ENCODE measurements at places on chromosomes 12 and 14.

- peak; percentile 90 for DNase-seq
These were observed 33.6 kb downstream of the CMKLR1 start for GRCh38 chr12:108305520-108305919.

DNA sequence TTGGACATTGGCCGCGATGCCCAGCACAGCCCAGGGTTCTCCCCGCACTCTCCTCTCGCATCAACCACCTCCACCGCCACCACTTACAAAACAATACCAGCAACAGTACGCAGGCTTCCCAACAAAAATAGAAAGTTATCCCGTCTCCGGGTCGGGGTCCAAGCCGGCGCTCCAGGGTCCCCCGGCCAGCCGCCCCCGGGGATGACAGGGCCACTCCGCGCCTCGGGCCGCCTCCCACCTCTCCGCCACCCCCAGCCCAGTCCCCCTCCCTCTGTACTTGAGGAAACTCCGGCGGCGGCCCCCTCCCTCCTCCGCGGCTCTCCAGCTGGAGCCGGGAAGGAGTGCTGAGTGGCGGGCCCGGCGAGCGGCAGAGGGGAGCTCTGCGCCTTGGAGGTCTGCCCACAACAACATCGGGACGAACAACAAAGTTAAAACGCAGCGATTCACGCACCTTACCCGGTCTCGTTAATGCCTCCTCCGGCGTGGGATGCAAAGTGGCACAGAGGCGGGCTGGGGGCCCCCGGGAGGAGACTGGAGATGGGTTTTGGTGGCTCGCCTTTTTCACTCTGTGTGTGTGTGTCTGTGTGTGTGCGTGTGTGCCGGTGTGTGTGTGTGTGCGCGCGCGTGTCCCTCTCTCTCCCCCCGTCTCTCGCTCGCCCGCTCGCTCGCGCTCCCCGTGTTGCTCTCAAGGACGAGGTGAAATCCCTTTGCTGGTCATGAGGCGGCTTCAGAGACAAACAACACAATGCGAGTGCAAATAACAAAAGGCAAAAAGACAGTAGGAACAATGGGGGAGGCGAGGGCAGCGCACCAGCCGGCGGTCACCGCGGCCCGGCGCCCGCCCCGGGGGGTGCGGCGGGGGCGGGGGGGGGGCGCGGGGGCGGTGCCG, 386.8 kb downstream of the BCAT1 start:
- DNase-seq: no peak

DNA sequence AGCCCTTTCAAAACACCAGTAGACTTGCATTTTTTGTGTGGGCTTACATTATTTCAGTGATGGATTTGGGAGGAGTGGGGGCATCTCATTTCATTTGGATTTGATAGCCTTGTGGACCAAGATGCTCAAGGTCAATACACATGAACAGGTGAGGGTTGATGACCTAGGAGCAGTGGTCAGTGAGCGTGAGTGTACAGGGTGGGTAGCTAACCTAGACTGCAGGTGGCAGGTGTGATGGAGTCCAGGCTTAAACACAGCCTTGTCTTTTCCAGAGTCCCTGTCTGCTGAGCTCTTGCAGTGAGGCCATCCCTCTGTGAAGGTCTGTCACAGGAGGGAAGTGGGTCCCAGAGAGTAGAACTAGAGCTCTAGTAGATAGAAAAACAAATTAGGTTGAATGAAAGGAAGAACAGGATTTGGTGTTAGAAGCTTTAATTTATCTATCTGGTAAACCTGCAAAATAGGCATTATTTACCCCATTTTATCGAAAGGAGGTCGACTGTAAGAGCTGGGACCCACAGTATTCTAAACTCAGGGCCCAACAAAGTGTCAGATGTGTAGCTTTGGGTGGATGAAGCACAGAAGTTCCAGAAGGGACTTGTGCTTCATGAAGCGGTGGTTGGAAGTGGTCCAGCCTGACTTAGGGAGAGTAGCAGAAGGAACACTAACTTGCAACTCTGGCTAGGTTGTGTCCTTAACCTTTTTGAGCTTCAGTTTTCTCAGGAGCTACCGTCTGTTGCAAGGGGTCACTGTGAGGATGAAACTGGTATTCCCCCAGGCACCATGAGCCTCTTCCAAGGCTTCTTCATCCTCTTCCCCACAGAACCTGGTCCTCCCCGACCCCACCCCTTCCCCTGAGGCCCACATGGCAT, 18.2 kb downstream of the RPS6KL1 start:
- no peak for DNase-seq

DNA sequence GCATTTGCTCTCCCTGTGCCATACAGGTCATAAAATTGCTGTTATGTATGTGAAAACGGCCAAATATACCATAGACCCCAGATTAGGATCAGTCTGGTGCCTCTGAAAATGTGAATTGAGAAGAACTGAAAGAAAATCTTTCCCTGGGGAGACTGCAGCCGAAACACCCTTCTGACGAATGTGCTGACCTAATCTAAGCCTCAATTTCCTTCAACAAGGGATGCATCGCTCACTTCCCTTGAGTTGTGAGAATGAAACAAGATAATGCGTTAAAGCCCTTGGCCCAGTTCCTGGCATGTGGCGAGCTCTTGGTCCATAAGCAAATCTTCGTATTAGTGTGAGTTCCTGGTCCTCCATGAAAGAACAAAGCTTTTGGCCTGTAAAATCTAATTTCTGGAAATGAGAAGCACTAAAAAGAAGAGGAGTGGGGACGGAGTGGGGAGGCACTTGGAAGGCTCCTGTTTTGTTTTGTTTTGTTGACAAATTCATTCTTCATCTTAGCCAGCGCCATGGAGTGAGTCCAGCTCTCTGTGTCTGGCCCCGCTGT, 49.5 kb upstream of the RTRAF start:
- DNase-seq: no peak

GRCh38 chr14:22653012-22653621, 9.0 kb upstream of the OR6J1 start:
- DNase-seq: peak; percentile 49

DNA sequence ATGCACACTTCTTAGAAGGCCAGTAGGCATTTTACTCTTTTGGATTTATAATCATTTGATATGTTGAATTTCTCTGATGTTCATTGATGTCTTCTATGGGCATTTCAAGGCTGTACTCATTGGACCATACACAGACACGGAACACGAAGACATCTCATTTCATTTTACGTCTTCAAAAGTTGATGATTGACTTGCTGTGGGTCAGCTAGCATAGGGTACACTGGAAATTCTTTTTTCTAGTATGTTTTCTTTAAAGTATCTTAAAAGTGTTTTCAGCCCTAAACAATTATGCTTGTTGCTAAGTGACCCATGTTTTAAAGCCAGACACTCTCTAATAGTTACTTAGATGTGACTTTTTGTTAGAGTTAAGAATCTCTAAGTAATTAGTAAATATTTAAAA, 16.3 kb downstream of the TRHDE start:
- DNase-seq: no peak

GRCh38 chr12:110677206-110677911, 11.6 kb downstream of the HVCN1 start:
- DNase-seq: peak; percentile 62

DNA sequence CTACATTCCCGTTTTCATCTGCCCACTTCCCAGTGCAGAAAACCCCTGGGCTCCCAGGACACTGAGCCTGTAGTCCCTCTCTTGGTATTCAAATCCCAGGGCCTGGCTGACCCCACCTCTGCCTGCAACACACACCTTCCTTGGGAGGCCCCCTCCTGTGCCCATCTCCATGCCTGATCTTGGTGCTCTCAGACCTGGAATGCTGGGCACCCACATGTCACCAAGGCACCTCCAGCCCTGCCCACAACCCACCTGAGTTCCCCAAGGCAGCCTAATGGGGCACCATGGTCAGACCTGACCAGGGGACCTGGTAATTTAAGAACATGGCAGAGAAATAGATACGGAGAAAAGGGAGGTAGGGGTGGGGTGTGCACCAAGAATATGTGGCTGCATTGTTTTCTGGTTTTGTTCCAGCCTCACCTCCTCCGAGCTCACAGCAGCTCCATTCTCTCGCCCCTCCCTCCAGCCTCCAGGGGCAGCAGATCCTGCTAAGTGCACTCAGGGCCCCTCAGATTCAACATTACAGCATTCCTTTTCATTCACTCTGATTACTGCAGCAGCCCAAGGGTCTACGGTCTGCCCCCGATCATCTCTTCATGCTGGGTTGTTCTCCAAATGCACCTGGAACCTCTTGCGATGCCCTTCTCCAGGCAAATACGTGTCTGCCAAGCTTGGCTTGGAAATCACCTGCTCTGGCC, 9.2 kb upstream of the HSP90AA1 start:
- no peak for DNase-seq

DNA sequence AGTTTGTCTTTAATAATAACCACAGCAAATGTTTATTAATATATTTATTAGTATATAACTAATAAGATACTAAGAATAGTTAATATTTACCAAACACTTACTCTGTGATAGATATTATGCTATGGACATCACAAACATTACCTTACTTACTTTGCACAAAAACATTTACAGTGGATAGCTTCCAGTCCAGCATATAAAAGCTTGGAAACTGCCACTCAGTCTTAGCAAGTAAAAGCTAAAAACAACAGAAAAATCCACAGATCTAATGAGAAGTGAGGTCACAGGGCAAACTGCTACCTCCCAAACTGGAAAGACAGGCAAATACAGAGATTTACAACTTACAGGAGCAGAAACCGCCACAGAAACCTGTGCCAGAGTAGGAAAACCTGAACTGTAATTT, 99.8 kb downstream of the METTL25 start:
- no peak for DNase-seq

GRCh38 chr12:112169161-112169872, 44.0 kb downstream of the TRAFD1 start:
- no peak for DNase-seq

DNA sequence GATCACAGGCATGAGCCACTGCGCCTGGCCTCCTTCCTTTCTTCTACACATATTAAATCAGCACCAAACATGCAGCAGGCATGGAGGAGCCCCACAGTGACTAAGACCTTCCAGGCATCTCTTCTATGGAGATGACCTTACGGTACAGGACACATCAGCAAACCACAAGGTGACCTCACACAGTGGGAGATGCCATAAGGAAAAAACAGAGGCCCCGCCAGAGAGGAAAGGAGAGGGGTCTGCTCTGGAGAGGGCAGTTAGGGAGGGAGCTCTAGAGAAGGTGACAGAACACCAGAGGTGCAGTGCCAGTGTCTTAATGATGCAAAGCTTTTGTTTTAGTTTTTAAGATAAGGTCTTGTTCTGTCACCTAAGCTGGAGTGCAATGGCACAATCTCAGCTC, 81.1 kb upstream of the ESRRB start:
- DNase-seq: no peak

- peak; percentile 78 for DNase-seq
These were observed 1.8 kb downstream of the AKAP5 start for GRCh38 chr14:64467101-64467500.

GRCh38 chr12:41532072-41532471, 344.0 kb downstream of the PDZRN4 start:
- DNase-seq: no peak

- DNase-seq: peak; percentile 64
These were observed 52.3 kb upstream of the RFLNA start for GRCh38 chr12:124242529-124243065.

DNA sequence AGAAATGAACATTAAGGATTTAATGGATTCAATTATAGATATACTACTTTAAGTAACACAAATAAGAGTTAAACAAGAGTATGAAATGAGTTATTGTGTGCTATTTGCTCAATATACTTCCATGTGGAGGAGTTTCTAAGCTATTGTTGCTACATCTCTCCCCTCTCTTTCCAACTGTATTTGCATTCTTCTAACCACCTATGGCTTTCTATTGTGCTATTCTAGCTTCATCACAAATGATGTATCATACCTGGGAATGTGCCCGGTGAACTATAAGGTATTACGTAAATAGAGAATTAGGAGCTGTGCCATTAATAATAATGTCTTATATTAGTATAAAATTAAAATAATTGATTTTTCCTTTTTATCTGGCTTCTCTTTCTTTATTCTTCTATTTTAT, 87.1 kb upstream of the PLEKHG7 start:
- DNase-seq: no peak

DNA sequence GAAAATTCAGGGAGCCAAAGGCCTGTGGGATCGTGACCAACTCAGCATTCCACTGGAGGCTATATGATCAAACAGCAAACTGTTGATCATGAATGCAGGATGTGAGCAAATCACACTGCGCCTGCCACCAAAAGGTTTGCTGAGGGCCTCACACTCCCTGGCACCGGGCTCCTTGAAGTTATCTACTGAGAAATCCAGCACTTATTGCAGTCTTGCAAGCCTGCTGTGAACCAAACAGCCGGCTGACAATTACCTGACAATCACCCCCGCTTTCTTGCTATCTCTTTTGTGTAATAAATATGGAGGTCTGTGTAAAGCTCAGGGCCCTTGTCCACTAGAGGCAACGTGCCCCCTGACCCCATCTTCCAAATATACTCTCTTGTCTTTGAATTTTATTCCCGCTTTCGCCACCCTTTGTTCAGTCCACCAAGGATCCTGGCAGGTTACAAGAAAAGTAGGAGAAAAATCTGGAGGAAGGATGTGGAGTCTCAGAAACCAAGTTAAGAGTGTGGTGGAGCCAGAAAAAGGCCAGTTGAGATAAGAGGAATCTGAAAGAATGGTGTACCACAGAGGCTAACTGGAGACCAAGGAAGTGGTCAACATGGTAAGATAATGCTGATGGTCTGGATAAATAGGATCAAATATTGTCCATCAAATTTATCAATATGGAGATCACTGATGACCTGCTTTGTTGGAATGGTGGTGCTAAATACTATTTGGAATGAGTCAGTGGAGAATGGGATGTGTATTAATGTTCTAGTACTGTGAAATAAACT, 229.2 kb downstream of the ALX1 start:
- DNase-seq: no peak

- no peak for DNase-seq
These were observed 169.6 kb upstream of the FRMD6 start for GRCh38 chr14:51482102-51482501.

- DNase-seq: peak; percentile 71
These were observed 86.9 kb upstream of the TTC7B start for GRCh38 chr14:90903101-90903500.

DNA sequence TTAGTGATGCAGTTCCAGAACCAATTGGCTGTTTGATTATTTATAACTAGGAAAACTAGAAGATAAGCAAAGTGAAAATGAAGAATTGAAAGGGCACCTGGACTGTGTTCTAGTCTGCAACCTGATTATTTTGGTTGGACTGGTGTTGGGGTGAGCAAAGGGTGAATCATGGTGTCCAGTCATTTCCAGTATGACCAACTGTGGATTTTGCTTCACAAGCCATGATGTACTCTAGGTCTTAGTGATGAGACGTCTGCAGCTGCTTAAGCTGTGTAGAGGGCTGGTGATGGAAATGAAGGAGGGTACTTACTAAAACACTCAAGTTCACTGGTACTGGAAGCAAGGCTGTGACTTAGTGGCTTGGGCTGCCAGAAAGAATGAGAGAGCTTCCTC, 193.2 kb upstream of the FRMD6 start:
- DNase-seq: no peak

DNA sequence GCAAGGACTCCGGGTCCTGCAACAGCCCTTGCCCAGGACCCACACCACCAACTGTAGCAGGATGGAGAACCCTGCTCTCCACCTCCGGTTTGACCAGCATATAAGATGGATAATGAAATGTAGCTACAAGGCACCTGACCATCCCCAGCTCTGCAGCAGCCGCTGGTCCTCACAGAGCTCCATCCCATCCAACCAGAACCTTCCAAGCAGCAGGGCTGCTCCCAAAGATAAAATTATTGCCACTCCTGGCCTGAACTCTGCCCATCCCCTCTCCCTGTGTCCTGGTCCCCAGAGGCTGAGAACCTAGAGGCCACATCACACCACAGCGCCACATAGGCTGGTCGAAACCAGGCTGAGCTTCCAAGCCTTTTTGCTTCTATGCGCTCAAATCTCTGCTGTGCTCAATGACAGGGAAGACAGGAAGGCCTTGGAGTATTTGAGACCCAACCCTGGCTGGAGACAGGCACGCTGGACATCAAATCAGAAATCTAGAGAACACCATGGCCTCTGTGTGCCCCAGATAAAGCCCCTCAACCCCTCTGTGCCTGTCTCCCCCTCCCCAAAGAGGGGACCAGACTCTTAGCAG, 4.2 kb downstream of the CDK2AP1 start:
- no peak for DNase-seq

Measured in inflammatory macrophage treated with lipopolysaccharide for 1 hour (primary cell).